ENCODE measurements at places on chromosomes 5 and 9.
A peak's percentile ranks its signal among the peaks of the same experiment; 100 is the strongest.

DNA sequence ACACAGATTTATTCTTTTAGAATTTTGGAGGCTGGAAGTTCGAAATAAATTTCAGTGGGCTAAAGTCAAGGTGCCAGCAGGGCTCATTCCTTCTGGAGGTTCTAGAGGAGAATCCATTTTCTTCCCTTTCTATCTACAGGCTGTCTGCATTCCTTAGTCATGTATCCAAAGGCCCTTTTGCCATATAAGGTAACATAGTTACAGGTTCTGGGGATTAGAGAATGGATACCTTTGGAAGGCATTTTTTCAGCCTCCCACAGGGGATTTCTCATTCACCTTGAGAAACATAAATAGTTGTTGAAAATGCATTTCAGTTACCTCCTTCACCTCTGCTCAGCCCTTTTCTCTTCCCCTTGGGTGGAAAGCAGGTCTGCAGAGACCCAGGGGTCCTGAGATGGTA, 280.0 kb upstream of the MAP3K1 start:
- no peak for DNase-seq

GRCh38 chr5:102450313-102450990, 48.3 kb downstream of the SLCO6A1 start:
- peak; percentile 1 for DNase-seq

DNA sequence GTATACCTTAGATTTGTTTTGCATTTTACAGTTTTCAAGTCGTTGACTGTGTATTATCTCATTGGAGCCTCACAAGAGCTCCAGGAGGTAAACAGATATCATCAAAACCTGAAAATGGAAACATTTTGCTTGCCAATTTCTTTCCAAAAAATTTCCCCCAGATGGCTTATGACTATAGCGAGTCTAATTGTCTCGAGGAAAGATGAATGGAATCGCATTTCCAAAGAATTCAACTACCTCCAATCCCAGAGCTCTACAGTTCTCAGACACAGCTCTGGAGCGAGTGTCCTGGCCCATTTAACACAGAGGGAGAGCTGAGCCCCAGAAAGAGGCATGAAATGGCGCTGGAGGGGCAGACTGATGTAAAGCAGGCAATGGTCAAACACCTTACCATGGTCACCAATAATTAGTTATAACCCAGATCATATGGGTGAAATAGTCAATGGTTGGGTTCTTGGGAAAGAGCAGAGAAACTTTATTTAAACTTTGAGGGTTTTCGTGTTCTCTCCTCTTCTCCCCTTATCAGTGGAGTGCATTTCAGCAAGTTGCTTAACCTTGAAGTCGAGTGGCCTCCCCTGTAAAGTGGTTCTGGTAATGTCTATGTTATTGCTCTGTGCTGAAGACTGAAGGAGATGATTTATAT, 168.2 kb downstream of the ZDHHC21 start:
- no peak for DNase-seq

- no peak for DNase-seq
Measured at GRCh38 chr9:24824607-24825006, 278.9 kb upstream of the IZUMO3 start.

GRCh38 chr5:40679148-40679912, 385 bp upstream of the PTGER4 start:
- DNase-seq = peak; percentile 63

Data from HL-60 (cell line).